Upper lobe of left lung (tissue), 6 donors: ENCODE measurements at places on chromosomes 4 and X. TPM values are rescaled to one million over a fixed set of nuclear protein-coding genes. Genes with fewer than 3 reads are reported as not detected.

- H3K27ac ChIP-seq, result no peak overlapping the region
- DNase-seq, result no peak
- no peaks in the 10 kb centered on the region for H3K4me1 ChIP-seq
- no peaks in the 10 kb centered on the region for H3K36me3 ChIP-seq
- no peaks in the 10 kb centered on the region for H3K27me3 ChIP-seq
Observed at GRCh38 chr4:180564448-180564847, 1678.8 kb upstream of the TENM3 start.

GRCh38 chr4:147749811-147750321 lies 18.0 kb downstream of the ARHGAP10 start:
- no peak overlapping the region for H3K27ac ChIP-seq
- DNase-seq, result no peak
- H3K36me3 ChIP-seq, result no peaks in the 10 kb centered on the region
- H3K4me3 ChIP-seq, result no peak overlapping the region

DNA sequence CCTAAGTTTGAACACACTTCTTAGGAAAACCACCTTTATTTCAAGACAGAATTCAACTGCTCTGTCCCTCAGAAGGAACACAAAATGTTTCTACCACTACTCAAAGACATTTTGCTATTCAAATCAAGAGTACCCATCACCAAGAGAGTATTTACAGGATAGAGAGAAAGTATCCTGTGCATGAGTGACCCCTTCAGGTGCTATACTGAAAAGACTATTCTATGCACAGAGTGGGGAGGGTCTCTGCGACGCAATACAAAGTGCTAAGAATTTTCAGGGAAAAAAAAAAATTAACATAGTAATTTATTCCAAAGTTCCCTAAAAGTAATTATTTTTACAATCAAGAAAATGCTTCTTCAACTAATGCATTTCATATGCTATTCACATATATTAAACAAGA lies 346.4 kb upstream of the FAM241A start:
- H3K27me3 ChIP-seq, result no peaks in the 10 kb centered on the region
- H3K4me3 ChIP-seq, result no peak overlapping the region
- H3K4me1 ChIP-seq, result no peaks in the 10 kb centered on the region
- no peak overlapping the region for H3K27ac ChIP-seq
- H3K36me3 ChIP-seq, result no peaks in the 10 kb centered on the region

DNA sequence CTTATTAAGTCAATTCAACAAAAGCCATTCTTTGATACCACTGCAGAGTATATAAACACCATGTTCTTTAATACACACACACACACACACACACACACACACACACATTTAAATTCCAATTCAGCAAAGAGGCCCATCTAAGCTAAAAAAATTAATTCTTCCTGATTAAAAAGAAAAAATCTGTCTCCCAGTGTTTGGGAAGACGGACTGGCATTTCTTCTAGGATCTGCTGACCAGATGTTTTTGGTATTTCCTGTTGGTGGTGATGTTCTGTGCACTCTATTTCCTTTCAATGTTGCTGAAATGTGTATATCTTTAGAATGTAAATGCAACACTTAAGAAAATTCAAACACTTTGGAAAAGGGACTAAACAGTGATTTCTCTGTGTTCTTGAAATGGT lies 243.8 kb downstream of the THOC2 start:
- H3K27me3 ChIP-seq, result no peaks in the 10 kb centered on the region
- no peak for DNase-seq
- H3K27ac ChIP-seq, result no peak overlapping the region

- no peak for DNase-seq
- H3K36me3 ChIP-seq, result no peaks in the 10 kb centered on the region
- H3K27me3 ChIP-seq, result no peaks in the 10 kb centered on the region
- H3K4me1 ChIP-seq, result no peaks in the 10 kb centered on the region
Observed at GRCh38 chrX:40368611-40369061, 212.1 kb upstream of the ATP6AP2 start.

GRCh38 chrX:24694825-24695224 lies 1.1 kb downstream of the POLA1 start:
- no peak for DNase-seq
- H3K4me1 ChIP-seq, result peaks cover 4% of the 10 kb centered on the region
- H3K27ac ChIP-seq, result no peak overlapping the region
- H3K27me3 ChIP-seq, result no peaks in the 10 kb centered on the region
- H3K36me3 ChIP-seq, result no peaks in the 10 kb centered on the region

DNA sequence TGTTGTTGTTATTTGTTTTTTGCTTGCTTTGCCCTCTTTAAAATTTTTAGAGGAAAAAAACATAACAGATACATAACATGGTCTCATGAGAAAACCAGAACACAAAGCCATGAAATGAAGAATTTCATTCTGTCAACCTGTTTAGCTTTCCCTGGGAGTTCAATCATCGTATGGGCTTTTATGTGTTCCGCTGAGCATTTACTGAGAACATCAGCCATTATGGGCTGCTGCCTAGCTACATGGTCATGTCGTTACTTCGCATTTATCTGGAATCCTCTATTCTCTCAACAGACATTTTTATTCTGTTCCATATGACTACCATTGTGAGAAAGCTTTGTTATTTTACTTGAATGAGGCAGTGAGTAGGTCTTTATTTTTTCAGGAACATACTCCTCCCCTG lies 51.4 kb downstream of the NDST3 start:
- no peak overlapping the region for H3K4me3 ChIP-seq
- H3K27me3 ChIP-seq, result no peaks in the 10 kb centered on the region
- no peak for DNase-seq
- no peaks in the 10 kb centered on the region for H3K36me3 ChIP-seq
- H3K4me1 ChIP-seq, result no peaks in the 10 kb centered on the region

DNA sequence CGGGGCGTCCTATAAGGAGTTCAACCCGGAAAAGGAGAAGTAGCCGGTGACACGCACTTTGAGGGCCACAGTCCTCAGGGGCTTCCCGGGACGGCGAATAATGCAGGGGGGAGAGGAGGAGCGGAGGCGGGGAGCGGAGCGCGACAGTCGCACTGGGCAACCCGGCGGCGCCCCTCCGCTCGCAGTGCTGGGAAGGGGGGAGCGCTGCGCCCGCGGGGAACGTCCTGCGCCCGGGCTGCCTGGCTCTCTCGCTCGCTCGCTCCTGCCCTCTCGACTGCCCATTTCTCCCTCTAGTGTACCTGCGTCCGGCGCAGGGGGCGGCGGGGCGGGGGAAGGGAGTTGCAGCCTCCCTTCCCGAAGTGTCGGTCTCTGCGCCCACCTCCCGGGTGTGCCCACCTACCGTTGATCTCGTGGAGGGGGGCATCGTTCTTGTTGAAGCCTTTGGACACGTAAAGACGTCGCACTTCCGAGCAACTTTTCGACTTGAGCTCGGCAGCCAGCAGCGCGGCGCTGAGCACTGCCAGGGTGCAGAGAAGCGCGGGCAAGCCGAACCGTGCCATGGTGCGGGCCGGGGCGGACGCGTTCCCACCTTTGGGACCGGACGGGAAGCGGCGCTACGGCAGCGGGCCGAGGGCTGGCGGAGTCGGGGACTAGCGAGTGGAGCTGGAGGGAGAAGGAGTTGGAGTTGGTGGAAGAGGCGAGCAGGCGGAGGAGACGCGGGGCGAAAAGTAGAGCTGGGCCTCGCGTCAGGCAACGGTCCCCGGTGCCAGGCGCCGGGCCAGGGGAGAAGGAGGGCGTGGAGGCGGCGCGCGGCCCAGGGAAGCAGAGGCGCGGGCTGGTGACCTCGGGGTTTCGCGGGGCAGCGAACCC lies 648 bp downstream of the GPC4 start:
- no peak for DNase-seq
- no peaks in the 10 kb centered on the region for H3K36me3 ChIP-seq
- H3K27me3 ChIP-seq, result peaks cover 19% of the 10 kb centered on the region
- peak overlapping the region; percentile 69 for H3K27ac ChIP-seq
- H3K4me3 ChIP-seq, result peak overlapping the region; percentile 20

DNA sequence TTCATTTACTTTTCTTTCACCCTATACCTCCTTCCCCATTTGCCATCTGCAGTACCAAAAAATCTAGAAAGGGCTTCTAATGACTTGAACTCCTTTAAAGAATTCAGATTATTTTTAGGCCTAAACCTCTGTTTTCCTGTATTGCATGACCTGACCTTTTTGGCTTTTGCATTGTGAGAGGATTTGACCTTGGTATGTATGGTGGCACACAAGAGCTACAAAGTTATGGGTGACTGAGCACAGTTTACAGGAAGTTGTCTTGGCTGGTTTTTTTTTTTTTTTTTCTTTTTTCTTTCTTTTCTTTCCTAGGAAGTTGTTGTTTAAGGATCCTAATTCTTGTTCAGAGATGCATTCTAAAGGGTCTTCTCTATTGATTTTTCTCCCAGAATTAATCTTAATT lies 32.0 kb upstream of the MTMR8 start:
- no peak for DNase-seq
- no peak overlapping the region for H3K27ac ChIP-seq
- H3K4me1 ChIP-seq, result no peaks in the 10 kb centered on the region

GRCh38 chr4:99983289-99983943 lies 33.3 kb upstream of the H2AZ1 start:
- no peak overlapping the region for H3K27ac ChIP-seq
- no peak overlapping the region for H3K4me3 ChIP-seq
- H3K4me1 ChIP-seq, result no peaks in the 10 kb centered on the region
- no peaks in the 10 kb centered on the region for H3K36me3 ChIP-seq
- no peaks in the 10 kb centered on the region for H3K27me3 ChIP-seq
- no peak for DNase-seq

- no peak for DNase-seq
- H3K4me3 ChIP-seq, result no peak overlapping the region
- peaks cover 13% of the 10 kb centered on the region for H3K4me1 ChIP-seq
- no peak overlapping the region for H3K27ac ChIP-seq
Observed at GRCh38 chr4:14864365-14865030, 137.8 kb upstream of the CPEB2 start.

- DNase-seq, result no peak
- H3K36me3 ChIP-seq, result no peaks in the 10 kb centered on the region
- no peak overlapping the region for H3K4me3 ChIP-seq
Observed at GRCh38 chrX:109818976-109819375, 85.9 kb upstream of the ACSL4 start.

MGARP gene
- 0.43 TPM for total RNA-seq

PDZD11 gene
- 28.4 TPM for total RNA-seq

TENM3 gene
- 7.1 TPM for total RNA-seq
